Stimulated activated CD8-positive, alpha-beta memory T cell treated with anti-CD3 and anti-CD28 coated beads, Interleukin-12 subunit alpha, Interleukin-12 subunit beta, amount 100 ng/mL, for 4 hours (primary cell): ENCODE measurements at places on chromosomes 4 and X.

GRCh38 chrX:23904096-23904495, 3.6 kb downstream of the APOO start:
- DNase-seq, result no peak

- no peak for DNase-seq
Measured at GRCh38 chr4:52824603-52825459, 37.3 kb upstream of the RASL11B start.

DNA sequence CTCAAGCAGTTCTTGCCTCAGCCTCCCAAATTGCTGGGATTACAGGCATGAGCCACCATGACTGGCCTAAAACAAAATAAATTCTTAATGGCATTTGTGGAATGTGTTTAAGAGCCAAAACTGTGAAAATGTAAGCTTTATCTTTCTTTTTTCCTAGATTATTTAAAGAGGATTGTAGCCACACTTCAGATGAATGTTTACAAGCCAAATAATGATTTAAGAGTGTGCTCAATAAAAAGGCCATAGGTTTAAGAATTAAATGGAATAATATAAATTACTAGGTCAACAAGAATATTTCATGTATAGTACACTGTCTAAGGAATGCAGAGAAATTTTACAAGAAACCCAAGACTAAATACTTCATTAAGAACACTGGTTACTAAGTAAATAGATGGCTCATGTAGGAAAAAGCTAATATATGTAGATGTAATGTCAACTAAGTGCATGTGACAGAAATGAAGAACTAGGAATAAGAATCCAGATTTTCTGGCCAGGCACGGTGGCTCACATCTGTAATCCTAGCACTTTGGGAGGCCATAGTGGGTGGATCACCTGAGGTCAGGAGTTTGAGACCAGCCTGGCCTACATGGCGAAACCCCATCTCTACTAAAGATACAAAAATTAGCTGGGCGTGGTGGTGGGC, 21.3 kb upstream of the UGDH start:
- no peak for DNase-seq

- DNase-seq, result no peak
Measured at GRCh38 chr4:98609934-98610333, 48.5 kb downstream of the TSPAN5 start.

DNA sequence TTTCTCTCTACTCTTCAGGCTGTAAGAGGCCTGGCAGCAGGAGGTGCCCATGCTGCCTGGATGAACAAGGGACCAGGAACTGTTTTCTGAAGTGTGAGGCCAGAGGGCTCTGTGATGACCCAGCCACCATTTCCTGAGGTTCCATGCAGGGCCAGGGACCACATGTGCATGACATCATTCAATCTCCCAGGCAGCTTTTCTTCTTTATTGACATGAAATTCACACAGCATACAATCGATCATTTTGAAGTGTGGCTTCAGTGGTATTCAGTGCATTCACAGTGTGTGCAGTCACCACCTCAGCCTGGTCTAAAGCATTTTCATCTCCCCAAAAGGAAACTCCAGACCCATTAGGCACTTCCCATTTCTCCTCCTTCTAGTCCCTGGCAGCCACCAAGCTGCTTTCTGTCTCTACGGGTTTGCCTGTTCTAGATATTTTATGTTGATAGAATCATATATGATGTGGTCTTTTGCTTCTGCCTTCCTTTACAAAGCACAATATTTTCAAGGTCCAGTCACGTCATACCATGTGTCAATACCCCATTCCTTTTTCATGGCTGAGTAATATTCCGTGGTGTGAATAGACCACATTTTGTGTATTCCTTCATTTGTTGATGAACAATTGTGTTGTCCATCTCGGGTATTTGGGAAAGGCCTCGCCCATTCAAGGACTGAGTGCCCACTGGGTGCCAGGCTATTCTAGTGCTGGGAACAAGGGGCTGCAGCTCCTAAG, 93.1 kb downstream of the PSAPL1 start:
- DNase-seq, result no peak

DNA sequence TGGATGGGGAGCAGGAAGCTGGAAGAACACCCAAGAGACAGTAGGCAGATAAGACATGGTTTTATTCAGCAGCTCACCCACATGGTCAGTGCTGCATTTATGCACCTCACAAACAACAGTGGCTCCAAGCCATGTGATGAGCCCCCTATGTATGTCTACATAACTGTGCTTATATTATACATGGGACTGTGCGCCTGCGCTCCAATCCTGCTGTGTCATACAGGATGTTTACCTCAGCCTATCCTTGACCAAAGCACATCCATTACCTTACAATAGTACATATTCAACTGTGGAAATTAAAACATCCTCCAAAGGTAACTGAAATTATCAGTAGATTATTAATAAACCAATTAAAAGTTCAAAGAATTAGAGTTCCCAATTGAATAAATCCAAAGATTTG, 44.1 kb upstream of the SGMS2 start:
- no peak for DNase-seq

- no peak for DNase-seq
Measured at GRCh38 chr4:140556372-140557085, 12.2 kb downstream of the UCP1 start.

GRCh38 chrX:57329008-57329407, 42.5 kb downstream of the FAAH2 start:
- no peak for DNase-seq

DNA sequence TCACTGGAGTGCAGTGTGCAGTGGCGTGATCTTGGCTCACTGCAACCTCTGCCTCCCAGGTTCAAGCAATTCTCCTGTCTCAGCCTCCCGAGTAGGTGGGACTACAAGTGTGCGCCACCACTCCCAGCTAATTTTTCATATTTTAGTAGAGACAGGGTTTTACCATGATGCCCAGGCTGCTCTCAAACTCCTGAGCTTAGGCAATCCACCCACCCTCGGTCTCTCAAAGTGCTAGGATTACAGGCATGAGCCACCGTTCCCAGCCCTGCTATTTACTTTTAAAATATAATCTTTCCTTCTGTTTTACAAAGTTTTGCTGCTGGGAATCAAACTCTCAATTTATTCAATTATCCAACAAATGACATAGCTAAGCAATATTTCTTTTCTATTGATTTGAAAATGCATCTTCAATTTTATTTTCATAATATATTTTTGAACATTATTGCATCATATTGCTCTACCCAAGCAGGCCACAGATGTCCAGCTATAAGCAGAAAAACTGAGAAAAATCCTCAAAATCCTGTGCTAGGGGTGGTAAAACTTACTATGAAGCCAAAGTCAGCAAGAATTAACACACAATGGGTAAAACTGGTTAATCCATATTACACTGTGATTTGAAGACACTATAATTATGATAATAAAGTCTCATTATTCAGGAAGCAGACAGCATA, 5.2 kb downstream of the TIFA start:
- no peak for DNase-seq
